ENCODE measurements at places on chromosomes 4 and X.

DNA sequence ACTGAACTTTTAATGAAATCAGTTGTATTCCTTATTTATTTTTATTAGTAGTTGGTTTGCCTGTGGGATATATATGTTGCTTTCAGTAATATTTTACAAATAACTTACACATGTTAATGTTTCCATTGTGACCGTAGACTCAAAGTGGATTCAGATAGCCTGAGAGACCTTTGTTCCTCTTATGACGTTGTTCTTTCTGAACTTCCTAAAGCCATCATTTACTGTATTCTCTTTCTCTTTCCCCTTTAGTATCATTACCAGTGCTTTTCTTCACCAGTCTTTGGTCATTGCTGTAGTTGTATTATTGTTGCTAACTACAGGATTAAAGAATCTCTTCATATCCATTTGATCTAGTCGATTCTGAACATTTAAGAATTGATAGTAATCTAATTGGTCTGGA, 4.3 kb downstream of the STIM2 start:
- DNase-seq, result no peak

- DNase-seq, result no peak
These were observed 17.4 kb downstream of the CCNG2 start for GRCh38 chr4:77174426-77174825.

GRCh38 chr4:2248044-2248780, 6.3 kb upstream of the HAUS3 start:
- no peak for DNase-seq

GRCh38 chrX:124211312-124211942, 121.0 kb upstream of the TEX13D start:
- peak; percentile 33 for DNase-seq

- DNase-seq, result no peak
These were observed 42.1 kb upstream of the CENPU start for GRCh38 chr4:184775854-184776555.

DNA sequence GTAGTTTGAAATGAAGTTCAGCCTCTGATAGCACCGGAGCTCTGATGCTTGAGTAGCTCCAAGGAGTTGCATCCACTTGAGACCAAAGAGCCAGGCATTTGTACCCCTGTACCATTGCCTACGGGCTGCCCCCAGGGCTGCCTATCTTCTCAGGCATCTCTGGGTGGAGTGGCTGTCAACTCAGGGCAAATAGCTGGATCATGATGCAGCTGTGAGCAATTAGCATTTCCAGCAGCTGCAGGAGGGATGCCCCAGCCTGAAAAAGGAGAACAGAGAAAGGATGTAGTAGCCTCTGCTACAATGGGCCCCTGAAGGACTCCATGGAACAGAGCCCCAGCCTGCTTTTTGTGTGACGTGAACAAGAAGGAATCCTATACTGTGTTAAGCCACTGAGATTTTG, 492.6 kb downstream of the BCOR start:
- DNase-seq, result no peak

GRCh38 chr4:71595576-71596108, 188.2 kb downstream of the GC start:
- peak; percentile 94 for DNase-seq

GRCh38 chr4:129672941-129673340, 577.0 kb downstream of the C4orf33 start:
- DNase-seq, result no peak

DNA sequence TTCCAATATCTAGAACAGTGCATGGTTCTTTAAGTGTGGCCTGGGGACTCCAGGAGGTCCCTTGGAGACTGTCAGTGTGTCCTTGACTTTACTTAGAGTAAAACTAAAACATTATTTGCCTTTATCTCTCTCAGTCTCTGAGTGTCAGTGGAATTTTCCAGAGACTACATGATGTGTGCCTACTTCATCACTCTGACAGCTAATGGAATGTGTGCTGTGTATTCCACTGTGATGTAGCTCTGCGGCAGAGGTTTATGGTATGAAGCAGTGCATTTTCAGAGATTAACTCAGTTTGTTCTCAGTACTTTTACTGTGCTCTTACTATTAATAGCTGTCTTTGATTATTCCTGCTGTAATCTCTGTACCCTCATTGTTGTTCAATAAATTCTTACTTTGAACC, 85.6 kb downstream of the MANBA start:
- no peak for DNase-seq

DNA sequence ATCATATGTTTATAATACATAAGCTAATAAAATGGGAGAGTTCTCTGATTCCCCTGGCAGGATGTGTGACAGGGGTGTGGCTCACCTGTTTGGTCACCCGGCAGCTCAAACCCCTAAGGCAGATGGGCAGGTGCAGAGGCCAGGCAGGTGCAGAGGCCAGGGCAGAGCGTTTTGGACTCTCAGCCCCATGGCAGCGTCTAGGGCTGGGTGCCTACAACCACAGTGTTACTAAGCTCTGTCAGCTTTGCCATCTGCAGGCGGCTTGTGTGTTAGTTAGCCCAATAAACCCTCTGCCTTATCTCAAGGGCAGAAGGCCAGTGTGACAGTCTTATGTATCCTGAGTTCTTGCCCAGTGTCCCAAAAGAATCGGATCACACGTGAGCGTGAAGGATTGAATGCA, 54.0 kb upstream of the UGT2B15 start:
- no peak for DNase-seq

DNA sequence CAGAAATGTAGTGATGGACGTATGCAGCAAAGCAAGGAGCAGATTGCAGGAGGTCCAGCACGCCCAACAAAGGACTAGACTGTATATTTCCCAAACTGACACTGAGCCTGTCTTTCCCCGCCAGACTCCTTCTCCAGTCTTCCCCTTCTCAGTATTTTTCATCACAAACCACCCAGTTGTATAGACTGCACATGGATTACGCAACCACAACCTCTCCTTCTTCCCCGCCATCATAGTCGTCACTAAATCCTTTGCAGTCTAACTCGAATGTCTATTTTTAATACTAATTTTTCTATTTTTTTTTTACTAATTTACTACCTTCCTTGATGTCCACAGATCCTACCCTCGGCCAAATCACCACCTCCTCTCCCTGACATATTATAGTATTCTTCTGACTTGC, 105.4 kb downstream of the MTNR1A start:
- no peak for DNase-seq

DNA sequence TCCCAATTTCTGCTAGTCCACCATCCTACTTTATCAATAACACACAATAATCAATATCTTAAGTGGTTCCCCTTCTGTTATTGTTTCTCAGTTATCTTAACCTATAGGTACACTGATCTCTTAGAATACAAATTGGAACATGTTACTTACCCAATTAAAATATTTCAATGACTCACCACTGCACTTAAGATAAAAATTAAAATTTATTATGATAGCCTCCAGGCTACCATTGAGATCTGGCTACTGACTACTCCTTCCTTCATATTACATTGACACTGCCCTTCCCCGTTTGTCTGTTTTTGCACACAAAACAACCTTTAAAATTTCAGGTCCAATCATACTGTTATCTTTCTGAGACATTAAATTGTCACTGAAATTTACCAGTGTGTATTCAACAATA, 1074.7 kb downstream of the ADGRL3 start:
- no peak for DNase-seq

GRCh38 chrX:20965270-20966044, 408.8 kb upstream of the CNKSR2 start:
- no peak for DNase-seq

GRCh38 chrX:15829217-15829616, 25.4 kb downstream of the AP1S2 start:
- DNase-seq, result no peak

- DNase-seq, result peak; percentile 16
These were observed 2.7 kb downstream of the TMEM255A start for GRCh38 chrX:120308558-120308957.

DNA sequence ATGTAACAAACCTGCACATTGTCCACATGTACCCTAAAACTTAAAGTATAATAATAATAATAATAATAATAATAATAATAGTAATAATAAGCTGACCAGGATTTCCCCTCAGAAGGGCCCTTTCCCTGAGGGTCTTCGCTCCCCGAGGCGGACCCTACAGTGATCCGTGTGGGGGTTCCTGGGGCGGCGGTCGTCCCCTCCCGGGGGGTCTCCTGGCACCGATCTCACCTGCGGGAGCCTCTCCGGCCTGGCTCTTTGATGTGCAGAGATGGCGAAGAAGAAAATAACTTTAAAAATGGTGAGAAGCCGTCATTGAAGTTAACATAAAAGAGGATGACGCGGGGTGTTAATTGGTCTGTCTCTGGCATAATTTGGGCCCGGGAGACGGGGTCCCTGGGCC, 48.2 kb upstream of the PPP2R3B start:
- DNase-seq, result no peak

GRCh38 chr4:160947653-160948052, 1216.1 kb downstream of the FSTL5 start:
- DNase-seq, result no peak

GRCh38 chr4:143711543-143712154, 11.2 kb upstream of the FREM3 start:
- no peak for DNase-seq

DNA sequence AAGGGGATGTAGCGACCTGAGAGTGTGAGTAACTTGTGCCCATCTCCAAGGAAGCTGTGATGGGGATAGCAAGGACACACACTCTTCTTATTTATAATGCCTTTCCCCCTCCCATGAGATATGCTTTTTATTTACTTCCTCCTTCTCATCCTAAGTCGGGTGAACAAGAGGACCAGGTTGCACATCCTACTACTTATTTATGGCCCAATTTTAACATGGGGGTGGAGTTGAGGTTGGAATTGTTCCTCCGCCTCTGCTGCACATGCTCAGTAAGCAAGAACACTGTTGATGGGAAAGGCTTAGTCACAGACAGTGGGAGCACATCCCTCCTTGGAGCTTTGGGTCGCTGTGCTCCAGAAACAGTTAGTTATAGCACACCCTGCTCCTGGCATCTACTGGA, 15.2 kb upstream of the TLR8 start:
- no peak for DNase-seq

- no peak for DNase-seq
These were observed 6.2 kb upstream of the PLCXD1 start for GRCh38 chrX:274904-275475.

- DNase-seq, result no peak
These were observed 138.8 kb downstream of the NDST3 start for GRCh38 chr4:118173126-118173525.

DNA sequence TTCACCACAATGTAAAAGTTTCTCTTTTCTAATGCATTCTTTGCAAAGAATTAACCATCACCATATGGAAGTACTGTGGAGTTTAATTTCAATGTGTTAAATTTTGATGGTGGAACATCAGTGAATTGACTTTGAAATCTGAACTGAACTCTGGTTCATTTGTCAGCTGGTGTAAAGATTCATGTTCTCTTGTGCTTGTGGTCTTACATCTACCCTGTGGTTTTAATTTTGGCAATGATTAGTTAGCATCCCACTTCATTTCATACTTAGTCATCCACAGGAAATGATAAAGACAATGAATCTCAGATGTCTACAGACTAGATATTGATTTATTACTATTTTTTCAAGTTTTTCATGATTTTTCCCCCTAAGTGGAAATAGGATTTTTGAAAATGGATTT, 77.8 kb downstream of the GRID2 start:
- DNase-seq, result no peak

GRCh38 chrX:119288890-119289393, 52.9 kb downstream of the PGRMC1 start:
- DNase-seq, result no peak

GRCh38 chr4:184309241-184310170, 91.8 kb upstream of the ENPP6 start:
- DNase-seq, result no peak

DNA sequence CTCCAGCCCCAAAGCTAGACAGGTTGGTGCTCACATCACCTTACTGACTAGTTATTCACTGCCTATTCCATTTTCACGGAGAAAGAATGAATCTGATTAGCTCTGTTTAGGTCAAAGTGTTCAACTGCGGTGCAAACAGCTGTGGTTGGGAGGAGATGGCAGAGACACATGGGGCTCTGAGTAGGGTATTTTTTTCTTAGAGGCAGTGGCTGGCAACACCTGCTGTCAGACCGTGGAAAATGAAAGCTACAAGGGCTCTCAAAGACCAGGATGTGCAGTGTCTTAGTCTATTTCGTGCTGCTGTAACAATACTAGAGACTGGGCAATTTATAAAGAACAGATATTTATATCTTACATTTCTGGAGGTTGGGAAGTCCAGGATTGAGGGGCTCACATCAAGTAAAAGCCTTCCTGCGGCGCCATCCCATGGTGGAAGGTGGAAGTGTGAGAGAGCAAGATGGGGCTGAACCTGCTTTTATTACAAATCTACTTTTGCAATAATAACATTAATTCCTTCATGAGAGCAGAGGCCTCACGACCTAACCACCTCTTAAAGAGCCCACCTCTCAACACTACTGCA, 10.6 kb downstream of the NYX start:
- no peak for DNase-seq

DNA sequence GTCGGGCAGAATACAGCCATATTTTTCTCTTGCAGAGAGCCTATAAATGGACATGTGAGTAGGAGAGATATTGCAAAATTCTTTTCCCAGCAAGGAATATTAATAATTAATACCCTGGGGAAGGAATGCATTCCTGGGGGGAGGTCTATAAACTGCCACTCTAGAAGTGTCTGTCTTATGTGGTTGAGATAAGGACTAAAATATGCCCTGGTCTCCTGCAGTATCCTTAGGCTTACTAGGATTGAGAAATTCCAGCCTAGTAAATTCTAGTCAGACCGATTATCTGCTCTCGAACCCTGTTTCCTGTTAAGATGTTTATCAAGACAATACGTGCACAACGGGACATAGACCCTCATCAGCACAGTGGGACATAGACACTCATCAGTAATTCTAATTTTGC, 872.6 kb downstream of the FSTL5 start:
- no peak for DNase-seq

GRCh38 chr4:137694138-137694537, 161.8 kb upstream of the PCDH18 start:
- no peak for DNase-seq

DNA sequence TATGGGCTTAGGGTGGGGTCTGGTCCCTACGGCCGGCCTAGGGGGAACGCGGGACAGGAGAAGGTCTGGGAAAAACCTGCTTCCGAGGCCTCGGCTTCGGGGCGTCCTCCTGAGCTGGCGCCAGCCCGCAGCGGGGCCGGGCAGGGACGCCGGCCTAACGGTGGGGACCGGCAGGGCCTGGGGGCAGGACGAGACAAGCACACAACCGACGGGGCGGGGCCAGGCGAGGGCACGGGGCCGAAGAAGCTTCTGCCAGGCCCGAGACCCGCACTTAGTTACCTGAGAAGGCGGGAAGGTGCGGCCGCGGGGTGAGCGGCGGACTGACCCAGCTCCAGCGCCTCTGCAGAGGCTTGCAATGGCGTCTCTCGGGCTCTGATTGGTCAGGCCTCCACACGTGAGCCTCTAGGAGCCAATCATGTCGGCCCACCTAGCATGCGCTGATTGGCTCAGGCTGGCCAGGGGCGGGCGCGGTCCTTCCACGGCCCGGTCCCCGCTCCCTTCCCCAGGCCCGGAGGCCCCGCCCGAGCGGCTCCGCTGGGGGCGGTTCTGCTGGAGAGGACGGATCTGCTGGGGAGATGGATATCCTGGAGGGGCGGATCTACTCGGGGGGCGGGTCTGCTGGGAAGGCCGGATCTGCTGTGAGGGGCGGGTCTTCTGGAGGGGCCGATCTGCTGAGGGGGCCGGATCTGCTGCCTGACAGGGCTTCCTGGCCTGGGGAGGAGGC, 44.3 kb downstream of the CPLX1 start:
- DNase-seq, result peak; percentile 98

- DNase-seq, result no peak
These were observed 184.1 kb downstream of the CBR4 start for GRCh38 chr4:168825975-168826374.
